ENCODE measurements at places on chromosomes 1 and 21.

DNA sequence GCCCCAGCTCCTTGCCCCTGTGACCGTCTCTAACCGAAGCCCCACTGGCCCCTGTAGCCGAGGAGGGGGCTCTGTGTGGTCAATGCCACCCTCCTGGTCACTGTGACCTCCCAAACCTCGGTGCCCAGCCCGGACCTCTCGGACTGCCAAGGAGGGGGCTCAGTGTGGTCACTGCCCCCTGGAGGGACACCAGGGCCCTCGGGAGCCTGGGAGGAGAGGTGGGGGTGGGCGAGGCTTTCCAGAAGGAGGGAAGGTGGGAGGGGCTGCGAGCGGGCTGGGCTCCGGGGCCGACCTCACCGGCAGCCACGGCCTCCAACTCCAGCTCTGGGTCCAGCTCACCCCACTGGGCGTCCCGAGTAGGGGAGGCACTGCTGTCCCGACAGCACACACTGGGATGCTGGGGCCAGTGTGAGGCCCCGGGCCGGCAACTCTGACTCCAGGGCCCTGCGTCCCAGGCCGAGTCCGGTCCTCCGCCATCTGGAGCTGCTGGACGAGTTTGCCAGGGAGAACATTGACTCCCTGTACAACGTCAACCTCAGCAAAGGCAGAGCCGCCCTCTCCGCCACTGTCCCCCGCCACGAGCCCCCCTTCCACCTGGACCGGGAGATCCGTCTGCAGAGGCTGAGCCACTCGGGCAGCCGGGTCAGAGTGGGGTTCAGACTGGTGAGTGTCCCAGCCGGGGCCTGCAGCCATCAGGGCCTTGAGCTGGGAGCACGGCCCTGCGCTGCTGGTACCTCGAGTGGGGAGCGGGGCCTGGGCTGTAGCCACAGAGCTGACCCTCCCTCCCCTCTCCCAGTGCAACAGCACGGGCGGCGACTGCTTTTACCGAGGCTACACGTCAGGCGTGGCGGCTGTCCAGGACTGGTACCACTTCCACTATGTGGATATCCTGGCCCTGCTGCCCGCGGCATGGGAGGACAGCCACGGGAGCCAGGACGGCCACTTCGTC is 6.4 kb downstream of the SCNN1D start:
- H3K4me3 ChIP-seq, result no peak overlapping the region
- DNase-seq, result no peak
- no peak overlapping the region for H3K27ac ChIP-seq
- peaks cover 13% of the 10 kb centered on the region for H3K4me1 ChIP-seq

- no peak for DNase-seq
- peaks cover 18% of the 10 kb centered on the region for H3K4me1 ChIP-seq
- H3K27me3 ChIP-seq, result no peaks in the 10 kb centered on the region
- no peaks in the 10 kb centered on the region for H3K36me3 ChIP-seq
Observed at GRCh38 chr1:59485171-59485570, 188.3 kb downstream of the FGGY start.

- no peaks in the 10 kb centered on the region for H3K27me3 ChIP-seq
- peaks cover 33% of the 10 kb centered on the region for H3K36me3 ChIP-seq
- peaks cover 64% of the 10 kb centered on the region for H3K4me1 ChIP-seq
Observed at GRCh38 chr1:43976045-43976444, 1.3 kb downstream of the ATP6V0B start.

DNA sequence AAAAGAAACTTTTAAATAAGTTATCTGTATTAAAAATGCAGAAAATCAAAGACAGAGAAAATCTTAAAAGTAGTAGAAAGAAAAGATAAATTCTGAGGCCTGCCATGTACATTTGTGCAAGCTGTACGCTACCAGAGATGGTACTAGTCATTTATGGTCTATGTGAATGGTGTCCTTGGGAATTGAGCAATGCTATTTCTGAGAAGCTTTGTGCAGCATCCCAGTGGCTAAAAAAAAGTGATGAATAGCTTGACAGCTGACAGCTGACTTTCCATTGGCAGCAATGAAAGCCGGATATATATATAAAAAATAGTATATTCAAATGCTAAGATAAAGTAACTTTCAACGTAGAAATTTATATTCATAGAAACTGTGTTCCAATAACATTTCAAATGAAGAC is 58.8 kb upstream of the KCTD3 start:
- no peak overlapping the region for H3K4me3 ChIP-seq
- H3K36me3 ChIP-seq, result no peaks in the 10 kb centered on the region
- H3K27ac ChIP-seq, result no peak overlapping the region
- no peaks in the 10 kb centered on the region for H3K27me3 ChIP-seq
- DNase-seq, result no peak
